Chondrocyte (in vitro differentiated cells): ENCODE measurements at places on chromosomes 13 and 19.

DNA sequence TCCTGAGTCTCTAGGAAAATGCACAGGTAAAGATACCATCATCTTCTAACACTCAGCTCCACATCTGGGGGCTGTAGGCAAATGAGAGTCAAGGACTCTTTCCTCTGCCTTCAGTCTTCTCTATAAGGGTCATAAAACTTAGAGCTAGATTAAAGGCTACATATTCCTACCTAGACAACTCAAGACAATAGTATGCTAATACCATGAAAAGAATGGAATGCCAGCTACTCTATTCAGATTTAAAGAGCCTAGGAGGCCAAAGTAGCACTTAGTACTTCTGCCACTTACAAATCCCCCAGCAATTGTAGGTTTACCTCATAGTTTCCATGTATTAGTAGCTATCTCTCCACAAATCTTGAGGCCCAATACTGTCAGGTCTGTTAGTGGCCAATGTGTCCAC, 453.0 kb downstream of the SLITRK5 start:
- DNase-seq: no peak

- DNase-seq: no peak
Measured at GRCh38 chr19:10945264-10945663, 15.6 kb upstream of the SMARCA4 start.

GRCh38 chr13:37656247-37656940, 57.8 kb upstream of the POSTN start:
- no peak for DNase-seq

GRCh38 chr19:58002384-58003173, at the start of gene ZNF606:
Gene ZNF606, minus strand, starts transcription at chr19:58002820. Its CDS starts 1,501 bp downstream, at chr19:58001319.
- peak; percentile 97 for DNase-seq

- no peak for DNase-seq
Measured at GRCh38 chr13:75533861-75534260, 3.8 kb downstream of the COMMD6 start.

GRCh38 chr19:33239223-33239975, 13.7 kb upstream of the SLC7A10 start:
- DNase-seq: peak; percentile 10

DNA sequence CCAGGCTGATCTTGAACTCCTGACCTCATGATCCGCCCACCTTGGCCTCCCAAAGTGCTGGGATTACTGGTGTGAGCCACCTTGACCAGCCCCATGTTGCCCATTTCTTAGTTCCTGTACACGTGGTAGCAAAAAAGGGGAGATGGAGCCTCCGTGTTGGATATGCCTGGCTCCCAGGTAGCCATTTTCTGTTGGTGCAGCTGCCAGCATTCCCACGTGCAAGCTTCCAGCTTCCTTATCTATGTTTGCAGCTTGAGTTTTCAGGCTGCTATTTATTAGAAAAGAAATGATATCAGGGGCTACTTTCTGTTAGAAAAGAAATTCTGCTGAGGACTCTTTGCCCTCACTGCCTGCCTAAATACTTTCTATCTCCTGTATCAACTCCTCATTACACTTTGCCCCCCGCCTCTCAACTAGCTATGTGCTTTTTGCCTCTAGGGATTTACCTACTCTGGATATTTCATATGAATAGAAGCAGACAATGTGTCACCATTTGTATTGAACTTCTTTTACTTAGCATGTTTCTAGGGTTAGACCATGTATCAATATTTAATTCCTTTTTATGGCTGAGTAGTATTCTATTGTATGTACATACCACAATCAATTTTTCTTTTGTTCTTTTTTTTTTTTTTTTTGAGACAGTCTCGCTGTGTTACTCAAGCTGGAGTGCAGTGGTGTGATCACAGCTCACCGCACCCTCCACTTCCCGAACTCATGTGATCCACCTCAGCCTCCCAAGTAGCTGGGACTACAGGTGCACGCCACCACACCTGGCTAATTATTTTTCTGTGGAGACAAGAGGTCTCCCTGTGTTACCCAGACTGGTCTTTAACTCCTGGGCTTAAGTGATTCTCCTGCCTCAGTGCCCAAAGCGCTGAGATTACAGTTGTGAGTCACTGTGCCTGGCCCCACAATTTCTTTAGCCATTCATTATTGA, 3.4 kb upstream of the TMED1 start:
- no peak for DNase-seq

DNA sequence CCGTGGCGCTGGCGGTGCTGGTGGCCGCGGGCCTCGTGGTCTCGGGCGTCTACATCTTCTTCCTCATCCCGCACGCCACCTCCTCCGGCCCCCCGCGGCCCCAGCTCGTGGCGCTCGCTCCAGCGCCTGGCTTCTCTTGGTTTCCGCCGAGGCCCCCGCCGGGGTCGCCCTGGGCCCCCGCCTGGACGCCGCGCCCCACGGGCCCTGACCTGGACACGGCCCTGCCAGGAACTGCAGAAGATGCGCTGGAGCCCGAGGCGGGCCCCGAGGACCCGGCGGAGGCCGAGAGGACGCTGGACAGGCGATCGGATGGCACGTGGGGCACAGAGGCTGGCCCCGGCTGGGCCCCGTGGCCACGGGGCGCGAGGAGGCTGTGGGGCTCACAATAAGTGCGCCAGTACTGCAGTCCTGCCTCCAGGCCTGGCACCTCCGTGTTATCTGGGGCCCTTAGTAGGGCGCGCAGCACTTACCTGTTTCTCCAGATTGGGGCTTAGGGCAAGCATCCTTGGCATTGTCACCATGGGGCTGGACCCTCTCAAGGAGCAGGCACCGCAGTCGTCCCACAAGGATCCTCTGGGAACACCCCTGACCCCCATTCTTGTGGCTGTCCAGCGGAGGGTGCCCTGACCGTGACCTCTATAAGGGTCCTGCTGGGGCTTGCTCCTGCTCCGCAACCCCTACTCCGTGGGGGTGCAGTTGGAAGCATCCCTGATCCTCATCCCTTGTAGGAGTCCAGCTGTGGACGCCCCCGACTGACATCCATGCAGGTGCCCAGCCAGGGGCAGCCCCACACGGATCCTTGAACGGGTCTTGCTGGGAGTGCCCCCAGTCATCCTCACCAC, 1.5 kb downstream of the RNF225 start:
- no peak for DNase-seq

- DNase-seq: no peak
Measured at GRCh38 chr13:94312511-94313216, 166.8 kb downstream of the DCT start.

DNA sequence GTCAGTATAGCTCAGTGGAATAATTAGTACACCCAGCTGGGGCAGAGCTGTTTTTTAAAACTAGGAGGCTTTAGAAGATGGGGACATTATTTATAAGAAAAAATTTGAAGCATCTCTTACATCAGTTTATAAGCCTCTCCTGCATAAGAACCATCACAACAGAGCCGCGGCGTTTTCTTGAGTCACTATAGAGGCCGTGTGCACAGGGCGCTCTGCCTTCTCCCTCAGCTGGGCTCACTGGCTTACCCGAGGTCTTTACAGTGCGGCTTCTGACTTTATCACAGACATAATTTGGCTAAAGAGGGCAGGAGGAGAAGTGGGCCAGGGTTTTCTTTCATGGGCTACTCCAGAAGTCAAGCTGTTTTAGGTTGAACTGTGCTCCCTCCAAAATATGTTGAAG, 135.5 kb upstream of the RNF113B start:
- no peak for DNase-seq

GRCh38 chr19:34409189-34410164, 5.3 kb downstream of the PDCD2L start:
- no peak for DNase-seq

- no peak for DNase-seq
Measured at GRCh38 chr13:44302940-44303575, 70.6 kb upstream of the SERP2 start.

GRCh38 chr13:111923991-111924677, 142.8 kb upstream of the SOX1 start:
- no peak for DNase-seq

DNA sequence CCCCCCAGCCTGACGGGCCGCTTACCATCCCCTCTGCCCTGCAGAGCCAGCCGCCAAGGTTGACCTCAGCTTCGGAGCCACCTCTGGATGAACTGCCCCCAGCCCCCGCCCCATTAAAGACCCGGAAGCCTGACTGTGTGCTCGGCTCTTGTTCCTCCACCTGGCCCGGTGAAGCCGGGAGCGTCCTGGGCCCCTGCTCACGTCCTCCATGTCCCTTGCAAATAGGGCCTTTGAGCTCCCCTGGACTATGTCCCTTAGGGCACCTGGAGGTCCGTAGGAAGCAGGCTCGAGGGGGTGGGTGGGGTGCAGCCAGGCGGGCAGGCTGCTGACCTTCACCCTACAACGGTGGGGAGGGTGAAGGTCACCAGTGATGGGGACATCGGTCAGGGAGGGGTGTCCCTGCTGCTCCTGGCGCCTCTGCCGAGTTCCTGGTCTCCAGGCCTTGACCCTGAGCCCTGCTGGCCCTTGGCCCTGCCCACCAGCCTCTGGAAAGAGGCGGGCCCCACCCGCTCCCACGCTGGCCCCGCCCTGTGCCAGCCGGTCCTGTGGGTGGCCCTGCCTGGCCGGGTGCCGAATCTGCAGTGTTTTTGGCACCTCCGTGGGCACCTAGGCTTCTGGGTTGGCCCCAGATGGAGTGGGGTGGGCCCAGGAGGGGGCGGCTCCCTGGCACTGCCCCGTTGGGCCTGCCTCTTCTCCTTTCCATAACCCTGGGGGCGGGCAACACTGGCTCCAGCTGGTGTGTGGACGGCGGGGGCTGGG, 3.3 kb downstream of the ATP5F1D start:
- no peak for DNase-seq

DNA sequence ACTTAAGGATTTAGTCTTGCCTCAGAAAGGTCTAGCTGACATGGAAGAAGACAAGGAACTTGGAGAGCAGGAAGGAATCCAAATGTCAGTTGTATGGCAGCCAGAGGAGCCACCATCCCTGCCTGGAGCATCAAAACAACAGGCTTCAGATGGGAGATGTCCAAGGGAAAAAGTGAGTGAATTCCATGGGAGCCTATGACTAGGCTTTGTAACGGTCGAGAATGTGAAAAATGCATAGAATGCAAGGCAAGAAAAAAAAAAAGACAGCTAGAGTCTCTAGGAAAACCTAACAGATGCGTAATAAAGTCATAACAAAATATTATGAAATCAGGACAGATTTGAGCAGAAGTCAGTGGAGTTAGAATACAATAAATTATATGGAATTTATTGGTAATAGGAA, 183.7 kb upstream of the LSM14A start:
- DNase-seq: no peak

- no peak for DNase-seq
Measured at GRCh38 chr13:63541336-63541735, 2125.7 kb upstream of the PCDH20 start.

DNA sequence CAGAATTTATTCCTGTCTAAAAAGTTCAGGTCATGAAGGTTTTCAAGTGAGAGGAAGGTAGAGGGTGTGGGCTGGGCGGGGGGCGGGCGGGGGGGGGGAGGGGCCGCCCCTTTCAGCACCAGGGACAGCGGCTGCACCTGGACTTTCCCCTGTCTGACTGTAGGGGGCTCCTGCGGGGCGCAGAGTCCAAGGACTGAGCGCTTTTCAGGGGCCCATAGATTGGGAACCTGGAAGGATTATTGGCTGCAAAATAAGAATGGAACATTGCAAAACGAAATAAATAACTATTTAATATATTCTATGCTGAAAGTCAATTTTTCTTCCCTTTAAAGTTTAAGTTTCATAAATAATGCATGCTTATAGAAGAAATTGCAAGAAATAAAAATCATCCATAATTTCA, 8.9 kb upstream of the CYP4F3 start:
- DNase-seq: no peak

DNA sequence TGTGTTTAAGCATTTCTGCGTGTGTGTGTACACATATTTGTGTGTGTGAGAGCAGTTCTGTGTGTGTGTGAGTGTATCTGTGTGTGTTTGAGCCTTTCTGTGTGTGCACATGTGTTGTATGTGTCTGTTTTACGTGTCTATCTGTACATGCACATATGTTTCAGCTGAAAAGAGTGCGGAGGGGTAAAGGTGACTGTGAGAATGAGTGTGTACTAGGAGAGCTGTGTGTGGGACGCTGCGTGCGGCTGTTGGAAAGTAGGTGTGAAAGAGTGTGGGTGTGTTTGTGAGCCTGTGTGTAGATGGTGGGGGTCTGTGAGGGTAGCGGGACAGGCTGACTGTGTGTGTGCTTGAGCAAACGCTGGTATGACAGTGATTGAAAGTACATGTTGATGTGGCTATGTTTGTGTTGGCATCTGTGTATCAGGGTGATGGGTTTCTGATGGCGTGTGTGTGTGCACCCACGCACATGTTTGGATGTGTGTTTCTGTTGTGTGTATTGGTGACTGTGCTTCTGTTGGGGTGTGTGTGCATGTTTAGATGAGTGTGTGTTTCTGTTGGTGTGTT, 7.5 kb upstream of the TPM4 start:
- DNase-seq: no peak

DNA sequence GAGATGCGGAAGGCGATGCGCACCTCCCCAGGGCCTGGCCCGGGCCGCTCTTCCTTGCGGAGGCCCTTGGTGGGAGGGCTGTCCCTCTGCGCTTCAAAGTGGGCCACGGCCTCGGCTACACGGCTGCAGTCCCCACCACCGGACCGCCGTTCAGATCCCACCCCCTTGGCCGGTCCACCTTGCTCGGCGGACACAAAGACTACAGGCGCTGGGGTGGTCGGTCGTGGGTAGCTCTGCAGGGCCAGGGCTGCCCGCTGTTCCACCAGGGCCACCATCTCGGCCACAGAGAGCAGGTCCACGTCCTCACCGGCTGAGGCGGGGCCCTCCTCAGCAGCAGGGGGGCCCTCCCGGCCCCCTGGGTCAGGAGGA, 18.0 kb downstream of the FBXO46 start:
- no peak for DNase-seq

- DNase-seq: no peak
Measured at GRCh38 chr13:51113969-51114368, 2.9 kb upstream of the C13orf42 start.

DNA sequence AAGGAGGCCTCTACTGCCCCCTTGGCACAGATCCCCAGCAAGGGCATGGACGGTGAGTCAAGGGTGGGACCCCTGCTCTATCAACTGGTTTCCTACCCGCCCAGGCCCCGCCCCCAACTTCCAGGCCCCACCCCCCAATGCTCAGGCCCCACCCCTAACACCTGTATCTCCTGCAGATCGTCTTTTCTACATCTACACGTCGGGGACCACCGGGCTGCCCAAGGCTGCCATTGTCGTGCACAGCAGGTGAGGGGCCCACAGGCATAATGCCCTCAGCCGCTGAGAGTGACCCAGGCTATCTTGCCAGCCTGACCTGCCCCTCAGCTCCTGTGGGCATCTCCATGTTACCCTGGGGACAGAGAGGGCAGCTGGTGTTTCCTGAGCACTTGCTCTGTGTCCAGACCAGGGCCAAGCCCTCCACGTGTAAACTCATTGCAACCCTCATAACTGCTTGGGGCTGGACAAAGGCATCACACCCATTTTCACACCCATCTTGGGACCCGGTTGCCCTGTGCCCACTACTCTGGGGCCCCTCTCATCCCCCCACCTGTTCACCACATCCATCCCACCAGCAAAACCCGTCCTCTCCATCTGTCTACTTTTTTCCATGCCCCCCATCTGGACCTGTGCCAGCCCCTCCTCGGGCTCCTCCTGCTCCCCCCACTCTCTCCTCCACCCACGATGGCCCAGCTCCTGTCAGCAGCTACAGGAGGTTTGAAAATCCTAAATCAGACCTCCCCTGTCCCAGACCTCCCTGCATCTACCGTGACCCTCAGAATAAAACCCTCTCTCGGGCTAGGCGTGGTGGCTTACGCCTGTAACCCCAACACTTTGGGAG, 17.2 kb downstream of the SLC27A1 start:
- DNase-seq: no peak
